ENCODE measurements at places on chromosomes 4 and X.

DNA sequence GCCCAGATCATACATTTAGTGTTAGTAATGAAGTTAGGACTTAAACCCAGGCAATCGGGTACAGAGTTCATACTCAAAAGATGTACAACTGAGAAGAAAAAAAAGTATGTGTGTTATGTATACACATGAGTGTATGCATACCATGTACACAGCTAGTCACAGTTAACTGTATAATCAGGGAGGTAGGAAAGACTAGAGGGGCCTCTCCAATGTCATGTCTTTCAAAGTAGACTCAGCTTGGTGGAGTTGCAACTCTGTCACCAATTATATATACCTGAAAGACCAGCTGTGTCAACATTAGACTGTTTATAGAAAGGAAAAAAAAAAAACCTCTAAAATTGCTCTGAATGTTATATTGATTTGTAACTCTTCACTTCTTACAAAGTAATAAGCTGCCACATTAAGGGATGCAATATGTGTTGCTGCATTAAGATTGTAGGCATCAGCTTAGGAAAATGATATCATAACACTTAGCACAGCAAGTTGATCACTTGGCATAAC, 167.5 kb downstream of the DCTD start:
- no peak for DNase-seq

GRCh38 chrX:24335871-24336270, 22.0 kb upstream of the SUPT20HL2 start:
- DNase-seq: no peak

DNA sequence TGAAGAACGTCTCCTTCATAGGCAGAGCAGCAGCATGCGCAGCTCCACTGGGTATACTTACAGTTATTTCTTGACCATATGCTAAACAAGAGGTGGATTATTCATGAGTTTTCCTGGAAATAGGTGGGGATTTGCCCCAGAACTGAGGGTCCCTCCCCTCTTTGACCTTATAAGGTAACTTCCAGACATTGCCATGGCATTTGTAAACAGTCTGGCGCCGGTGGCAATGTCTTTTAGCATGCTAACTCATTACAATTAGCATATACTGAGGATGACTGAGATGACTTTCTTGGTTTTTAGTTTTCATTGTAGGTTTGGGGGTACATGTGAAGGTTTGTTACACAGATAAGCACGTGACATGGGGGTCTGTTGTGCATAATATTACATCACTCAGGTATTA, 97.3 kb downstream of the MTNR1A start:
- DNase-seq: no peak

DNA sequence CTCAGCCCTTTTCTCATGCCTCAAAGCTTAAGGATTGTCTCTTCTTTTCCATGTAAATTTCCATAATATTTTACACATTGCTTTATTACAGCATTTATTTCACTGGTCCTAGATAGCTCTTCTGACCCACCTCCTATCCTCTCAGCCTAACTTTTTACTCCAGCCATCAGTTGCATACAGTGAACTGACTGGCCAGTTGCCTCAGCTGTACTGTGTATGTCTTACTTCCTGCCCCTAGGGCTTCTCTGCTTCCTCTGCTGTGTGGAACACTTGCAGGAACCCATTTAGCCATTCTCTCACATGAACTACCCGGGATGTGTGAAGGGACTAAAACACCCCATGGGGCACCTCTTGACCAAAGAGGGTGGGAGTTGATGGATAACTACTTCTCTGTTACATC, 18.0 kb downstream of the C4orf33 start:
- DNase-seq: no peak

- no peak for DNase-seq
These were observed 213.6 kb downstream of the PALLD start for GRCh38 chr4:168710353-168710946.

DNA sequence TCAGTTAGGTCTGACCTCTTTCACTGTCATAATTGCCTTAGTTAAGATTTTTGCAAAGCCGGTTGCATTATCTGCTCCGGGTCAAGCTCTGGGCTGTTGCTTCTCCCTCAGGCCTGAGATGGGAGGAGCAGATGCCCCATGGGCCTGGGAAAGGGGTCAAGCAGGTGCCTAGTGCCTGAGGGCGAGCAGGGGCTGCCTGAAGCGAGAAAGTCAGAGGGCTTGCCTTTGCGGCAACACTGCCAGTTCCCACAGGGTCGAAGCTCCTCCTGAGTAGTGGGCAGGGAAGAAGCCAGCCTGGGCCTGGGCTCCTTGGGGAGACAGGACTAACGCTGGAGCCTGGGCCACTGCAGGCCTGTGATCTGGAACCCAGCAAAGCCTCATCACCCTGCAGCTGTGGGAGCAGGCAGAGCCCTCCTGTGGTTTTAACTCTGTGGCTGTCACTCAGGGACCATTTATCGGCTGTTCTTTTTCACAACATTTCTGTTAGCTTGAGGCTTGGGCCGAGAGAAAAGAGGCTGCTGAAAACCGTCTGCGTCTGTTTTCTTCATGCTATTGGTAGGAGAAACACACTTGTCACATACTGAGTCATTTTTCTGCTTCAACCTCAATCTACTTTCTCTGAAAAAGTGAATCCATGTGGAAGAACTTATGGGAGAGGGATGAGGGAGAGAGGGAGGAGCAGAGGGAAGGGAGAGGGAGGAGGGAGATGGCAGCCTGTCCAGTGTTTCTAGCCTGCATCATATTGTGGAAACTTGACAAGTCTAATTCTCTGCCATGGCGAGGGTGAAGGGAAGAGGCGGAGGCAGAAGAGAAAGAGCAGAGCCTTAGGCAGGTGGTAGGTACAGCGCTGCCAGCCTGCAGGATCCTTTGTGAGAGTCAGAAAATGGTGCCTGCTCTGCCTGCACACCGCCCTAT, 68.4 kb downstream of the RHOH start:
- no peak for DNase-seq

Data from 8988T (cell line).